HAP-1 (cell line): ENCODE measurements at places on chromosomes 2 and 18.

DNA sequence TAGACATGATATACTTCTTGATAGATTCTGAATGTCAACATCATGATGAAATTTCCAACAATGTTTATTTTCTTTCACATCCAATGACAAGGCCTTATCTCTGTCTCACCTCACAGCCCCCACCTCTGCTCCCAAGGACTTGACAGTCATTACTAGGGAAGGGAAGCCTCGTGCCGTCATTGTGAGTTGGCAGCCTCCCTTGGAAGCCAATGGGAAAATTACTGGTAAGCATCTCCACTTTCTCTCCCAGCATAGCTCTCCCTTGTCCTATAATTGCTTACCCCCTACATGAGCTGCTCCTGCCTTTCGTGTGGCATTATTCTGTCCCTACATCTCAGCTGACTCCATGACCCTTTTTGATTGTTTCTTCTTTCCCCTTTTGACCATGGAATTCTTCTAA lies 821.8 kb downstream of the MBD2 start:
- DNase-seq: no peak

DNA sequence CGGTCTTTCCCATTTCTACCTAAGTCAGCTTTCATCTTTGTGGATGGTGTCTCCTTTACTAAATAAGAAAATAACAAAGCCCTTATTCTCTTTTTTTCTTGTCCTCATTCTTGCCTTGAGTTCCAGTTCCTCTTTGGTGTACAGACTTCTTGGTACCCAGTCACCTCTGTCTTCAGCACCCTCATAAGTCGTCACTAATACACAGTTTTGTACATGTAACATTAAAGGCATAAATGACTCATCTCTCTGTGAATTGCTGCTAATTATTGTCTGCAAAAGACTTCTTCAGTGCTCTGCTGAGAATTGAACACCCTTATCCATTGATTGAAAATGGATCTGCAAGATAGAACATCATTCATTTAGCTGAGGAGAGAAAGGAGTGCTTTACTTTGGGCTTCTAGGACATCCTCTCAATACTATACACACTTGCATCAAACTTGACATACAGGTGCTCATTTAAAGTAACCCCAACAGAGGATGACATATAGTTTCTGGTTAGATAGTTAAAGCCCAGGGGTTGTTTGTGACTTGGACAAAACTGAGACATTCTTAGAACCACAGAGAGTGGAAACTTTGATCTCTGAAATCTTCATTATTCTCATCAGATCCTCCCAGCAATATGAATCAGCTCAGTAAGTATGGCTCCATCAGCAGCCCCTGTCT lies 97.0 kb downstream of the XRCC5 start:
- DNase-seq: no peak

DNA sequence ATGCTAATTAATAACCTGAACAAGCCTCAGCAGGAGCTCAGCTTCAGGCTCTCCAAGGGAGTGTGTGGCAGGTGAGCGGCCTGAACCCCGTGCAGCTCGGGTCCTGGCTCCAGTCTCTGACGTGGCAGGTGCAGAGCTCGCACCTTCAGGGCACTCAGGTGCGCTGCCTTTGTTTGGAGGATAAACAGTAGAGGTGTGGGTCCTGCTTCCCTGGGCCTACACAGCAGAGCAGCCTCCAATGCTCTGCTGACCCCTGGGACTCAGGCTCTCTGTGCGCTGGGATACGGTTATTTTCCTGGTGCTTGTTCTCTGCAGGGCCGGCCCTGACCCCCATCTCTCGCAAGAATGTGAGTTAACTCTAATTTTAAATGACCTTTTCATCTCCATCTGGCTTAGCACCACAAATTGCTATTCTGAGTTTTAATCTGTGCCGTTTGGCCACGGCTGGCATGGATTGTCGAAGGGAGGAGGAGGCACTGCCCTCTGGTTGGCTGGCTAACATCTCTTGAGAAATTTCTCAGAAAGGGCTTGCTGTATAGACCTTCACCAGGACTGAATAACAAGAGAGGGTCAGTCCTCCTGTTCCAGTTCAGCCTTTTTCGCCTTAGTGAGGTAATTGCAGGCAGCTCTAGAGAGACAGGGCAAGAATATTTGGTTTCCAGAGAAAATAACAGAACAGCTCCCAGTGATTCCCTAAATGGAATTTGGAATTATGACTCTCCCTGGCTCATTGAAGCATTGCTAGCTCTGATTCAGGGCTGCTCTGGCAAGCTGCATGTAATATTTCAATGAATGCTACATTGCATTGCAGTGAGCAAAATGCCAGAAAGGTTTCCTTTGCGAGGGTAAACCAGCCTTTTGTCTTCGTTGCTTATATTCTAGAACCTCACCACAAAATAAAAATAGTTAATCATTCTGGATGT lies 161.8 kb downstream of the DCDC2C start:
- no peak for DNase-seq

GRCh38 chr2:151549191-151549590 lies 139.5 kb downstream of the RIF1 start:
- no peak for DNase-seq

GRCh38 chr2:98899041-98899702 lies 36.9 kb downstream of the CRACDL start:
- no peak for DNase-seq

GRCh38 chr2:211435331-211435730 lies 878.9 kb downstream of the CPS1 start:
- DNase-seq: no peak

DNA sequence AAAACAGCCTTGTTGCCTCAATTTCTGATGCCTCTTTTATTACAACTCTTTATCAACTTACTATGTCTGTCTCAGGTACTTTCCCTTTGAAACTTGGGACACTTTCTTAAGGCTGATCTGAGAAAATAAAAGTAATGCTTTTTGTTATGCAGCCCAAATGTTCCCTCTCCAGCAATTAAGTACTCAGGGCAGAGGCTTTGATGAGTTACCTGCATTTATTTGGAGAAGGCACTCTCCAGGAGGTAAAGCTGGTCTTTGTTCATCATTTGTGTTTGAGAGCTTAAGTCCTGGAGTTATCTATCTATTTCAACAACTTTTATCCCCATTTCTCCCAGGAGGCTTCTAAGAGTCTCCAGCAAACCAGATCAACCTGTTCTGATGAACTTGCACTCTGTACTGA lies 259.2 kb downstream of the ASXL3 start:
- no peak for DNase-seq

DNA sequence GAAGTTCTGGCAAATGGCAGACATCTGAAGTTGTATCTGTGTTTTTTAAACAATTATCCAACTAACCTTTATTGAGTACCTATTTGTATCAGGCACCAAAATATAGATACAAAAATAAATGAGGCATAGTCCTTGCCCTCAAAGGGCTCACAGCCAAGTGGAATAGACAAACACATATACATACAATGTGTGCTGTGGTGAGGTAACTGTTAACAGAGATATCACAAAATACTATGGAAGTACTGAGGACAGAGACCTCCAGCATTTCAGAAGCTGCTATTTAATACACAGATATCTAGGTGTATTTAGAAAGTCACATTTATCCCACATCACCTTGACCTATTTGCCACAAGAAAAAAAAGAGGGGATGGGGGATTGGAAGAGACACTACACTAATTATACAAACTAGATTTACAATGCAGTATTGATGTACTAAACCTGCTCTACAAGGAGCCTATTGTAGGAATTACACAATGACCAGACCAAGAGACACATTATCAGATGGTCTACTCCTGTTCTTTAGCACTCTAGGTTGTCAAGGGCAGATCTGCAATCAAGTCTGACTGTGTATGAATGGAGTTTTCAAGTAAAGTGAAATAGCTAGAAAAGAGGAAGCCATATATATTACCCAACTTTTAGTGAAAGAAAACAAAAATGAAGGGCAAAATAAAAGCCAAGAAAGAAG lies 62.2 kb downstream of the SPIRE1 start:
- no peak for DNase-seq

- no peak for DNase-seq
Observed at GRCh38 chr2:241356871-241357260, 781 bp downstream of the FARP2 start.

- DNase-seq: peak; percentile 96
Observed at GRCh38 chr2:180196419-180196977, 189.4 kb upstream of the CWC22 start.

GRCh38 chr2:38514603-38515154 lies 88.0 kb downstream of the HNRNPLL start:
- no peak for DNase-seq

- peak; percentile 83 for DNase-seq
Observed at GRCh38 chr2:9770308-9771100, 72.8 kb upstream of the TAF1B start.

GRCh38 chr2:66522611-66523376 lies 87.9 kb downstream of the MEIS1 start:
- no peak for DNase-seq

DNA sequence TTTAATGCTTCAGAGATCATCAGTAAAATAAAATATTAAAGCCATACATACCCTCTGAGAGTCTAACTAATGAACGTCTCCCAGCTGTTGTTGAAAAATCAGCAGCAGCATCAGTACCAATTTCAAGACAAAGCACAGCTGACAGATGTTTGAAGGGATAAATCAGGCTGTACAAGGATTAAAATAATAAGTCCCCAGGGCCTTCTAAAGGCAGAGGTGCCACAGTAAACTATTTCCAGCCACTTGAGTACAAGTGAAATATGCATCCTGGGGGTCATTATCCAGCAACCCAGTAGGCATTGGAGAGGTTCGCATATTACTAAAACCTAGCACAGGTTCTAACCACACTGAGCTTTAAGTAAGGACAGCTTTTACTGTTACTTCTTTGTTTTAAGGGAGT lies 76.9 kb downstream of the NXPH2 start:
- DNase-seq: no peak

DNA sequence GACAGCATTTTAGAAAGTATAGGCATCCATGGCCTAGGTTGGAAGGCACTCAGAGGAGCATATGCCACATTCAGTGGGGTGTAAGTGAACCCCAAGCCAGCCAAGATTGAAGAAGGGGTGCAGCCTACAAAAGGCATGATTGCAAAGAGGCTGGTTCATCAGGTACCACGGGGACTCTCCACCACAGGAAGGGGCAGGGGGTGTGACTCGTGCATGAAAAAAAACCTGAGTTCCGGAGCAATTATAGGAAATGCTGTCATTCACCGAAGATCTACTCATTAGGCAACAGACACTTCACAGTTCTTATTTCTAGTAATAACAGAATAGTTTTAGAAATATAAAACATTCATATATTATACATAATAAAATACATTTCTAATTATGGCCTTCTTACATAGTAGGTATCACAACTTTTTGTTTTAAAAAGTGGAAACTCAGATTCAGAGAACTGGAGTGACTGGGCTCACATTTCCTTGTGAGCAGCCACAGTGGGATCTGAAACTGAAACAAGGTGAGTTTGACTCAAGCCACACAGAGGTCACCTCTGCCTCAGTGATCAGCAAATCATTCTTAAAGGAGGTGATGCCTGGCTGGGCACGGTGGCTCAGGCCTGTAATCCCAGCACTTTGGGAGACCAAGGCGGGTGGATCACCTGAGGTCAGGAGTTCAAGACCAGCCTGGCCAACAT lies 188.4 kb upstream of the GYPC start:
- no peak for DNase-seq

DNA sequence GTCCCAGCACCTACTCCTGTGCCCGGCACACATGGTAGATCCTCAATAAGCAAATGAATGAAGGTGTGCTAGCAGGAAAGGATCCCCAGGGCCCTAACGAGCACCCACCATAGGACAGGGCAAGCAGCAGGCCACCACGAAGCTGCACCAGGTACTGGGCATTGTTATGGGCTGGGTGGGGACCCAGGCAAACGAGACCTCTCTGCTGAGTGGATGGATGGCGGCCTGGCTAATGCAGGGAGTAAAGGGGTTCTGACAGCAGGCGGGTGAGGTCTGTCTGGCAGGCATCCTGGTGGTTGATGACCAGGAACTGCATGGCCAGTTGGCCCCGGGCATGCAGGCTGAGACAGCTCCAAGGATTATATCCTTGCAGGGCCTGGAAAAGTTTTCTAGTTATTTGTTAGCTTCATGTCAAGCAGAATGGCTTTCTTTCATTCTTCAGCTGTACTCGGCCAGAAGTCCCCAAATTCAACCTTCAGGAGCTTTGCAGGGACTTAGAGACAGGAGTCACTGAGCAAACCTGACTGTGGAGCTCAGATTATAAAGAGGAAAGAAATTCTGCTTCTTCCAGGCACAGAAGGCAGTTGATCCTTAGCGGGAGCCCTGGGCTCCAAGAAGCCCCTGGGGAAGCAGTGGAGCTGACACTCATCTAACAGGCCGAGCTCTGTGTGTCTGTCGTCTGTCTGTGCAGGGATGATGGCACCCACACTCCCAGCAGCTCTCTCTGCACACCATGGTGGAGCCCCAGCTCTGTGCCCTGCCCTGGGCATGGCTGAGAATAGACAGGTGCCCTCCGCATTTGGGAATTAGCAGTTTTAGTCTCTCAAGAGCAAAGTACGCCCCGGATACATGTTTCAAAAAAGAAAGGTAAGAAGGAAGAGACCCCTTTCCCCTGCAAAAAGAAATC lies 51.2 kb downstream of the SDC1 start:
- no peak for DNase-seq
